ENCODE measurements at places on chromosomes 2 and 18. TPM values are rescaled to one million over a fixed set of nuclear protein-coding genes. Genes with fewer than 3 reads are reported as not detected.

The SERPINB12 gene
- not detected for total RNA-seq

The ATL2 gene
- 89.9 TPM for total RNA-seq

The MERTK gene
- total RNA-seq = under 0.01 TPM

The CCDC141 gene
- not detected for total RNA-seq

The ST6GAL2 gene
- 1.8 TPM for total RNA-seq

The NYAP2 gene
- total RNA-seq = not detected

The SKOR2 gene
- not detected for total RNA-seq

The PJVK gene
- total RNA-seq = 1.3 TPM

The IL36G gene
- not detected for total RNA-seq
